ENCODE measurements at places on chromosomes 7 and 10.

GRCh38 chr10:80356563-80356988 is at the start of the genes DYDC1 and DYDC2:
TSS of gene DYDC1 (minus strand) at chr10:80356755. CDS start at chr10:80352601, 4,154 bp downstream.
TSS of gene DYDC2 (plus strand) at chr10:80356781. CDS start at chr10:80362444, 5,663 bp downstream.
- DNase-seq = peak; percentile 48

- no peak for DNase-seq
These were observed 33.4 kb upstream of the C1GALT1 start for GRCh38 chr7:7148798-7149481.

DNA sequence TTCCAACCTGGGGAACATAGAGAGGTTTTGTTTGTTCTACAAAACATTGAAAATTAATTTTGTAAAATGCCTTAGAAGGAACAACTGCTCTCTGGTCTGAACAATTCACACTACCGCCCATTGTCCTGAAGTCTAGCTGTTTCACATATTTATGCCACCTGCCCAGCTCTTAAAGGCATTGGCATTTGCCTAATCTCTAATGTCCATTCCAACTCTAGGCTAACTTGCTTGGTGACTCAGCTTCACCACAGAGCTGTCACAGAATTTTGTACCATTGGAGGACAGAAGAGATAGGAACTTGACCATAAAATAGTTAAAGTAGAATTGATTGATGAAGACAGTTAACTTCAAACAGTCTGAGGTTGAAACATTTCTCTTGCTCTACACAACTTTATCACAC is 53.5 kb upstream of the PPP1R17 start:
- peak; percentile 8 for DNase-seq

DNA sequence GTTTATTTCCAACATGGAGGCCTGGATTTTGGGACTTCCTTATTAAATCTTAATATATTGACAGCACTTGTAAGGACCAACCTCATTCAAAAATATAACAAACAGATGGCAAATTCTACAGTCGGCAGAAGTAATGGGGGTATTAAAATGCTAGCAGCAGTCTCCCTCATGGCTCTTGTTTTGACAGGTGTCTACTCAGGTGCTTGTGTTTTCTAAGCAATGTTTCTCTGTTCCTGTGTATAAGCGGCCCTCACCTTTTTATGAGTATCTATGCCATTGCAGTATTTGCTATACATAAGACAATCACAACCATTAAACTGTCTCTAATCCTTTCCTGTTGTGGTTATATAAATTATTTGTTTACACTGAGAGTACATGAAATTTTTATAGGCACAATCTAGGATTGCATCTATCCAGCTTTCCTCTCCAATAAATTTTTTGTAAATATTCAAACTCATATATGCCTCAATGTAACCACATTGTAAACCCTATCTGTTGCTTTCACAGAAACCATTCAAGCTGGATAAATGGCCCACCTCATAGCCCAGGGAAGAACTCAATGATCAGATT is 65.4 kb upstream of the LRRTM3 start:
- no peak for DNase-seq

GRCh38 chr10:97593421-97593820 is 3.9 kb downstream of the C10orf62 start:
- DNase-seq = no peak

DNA sequence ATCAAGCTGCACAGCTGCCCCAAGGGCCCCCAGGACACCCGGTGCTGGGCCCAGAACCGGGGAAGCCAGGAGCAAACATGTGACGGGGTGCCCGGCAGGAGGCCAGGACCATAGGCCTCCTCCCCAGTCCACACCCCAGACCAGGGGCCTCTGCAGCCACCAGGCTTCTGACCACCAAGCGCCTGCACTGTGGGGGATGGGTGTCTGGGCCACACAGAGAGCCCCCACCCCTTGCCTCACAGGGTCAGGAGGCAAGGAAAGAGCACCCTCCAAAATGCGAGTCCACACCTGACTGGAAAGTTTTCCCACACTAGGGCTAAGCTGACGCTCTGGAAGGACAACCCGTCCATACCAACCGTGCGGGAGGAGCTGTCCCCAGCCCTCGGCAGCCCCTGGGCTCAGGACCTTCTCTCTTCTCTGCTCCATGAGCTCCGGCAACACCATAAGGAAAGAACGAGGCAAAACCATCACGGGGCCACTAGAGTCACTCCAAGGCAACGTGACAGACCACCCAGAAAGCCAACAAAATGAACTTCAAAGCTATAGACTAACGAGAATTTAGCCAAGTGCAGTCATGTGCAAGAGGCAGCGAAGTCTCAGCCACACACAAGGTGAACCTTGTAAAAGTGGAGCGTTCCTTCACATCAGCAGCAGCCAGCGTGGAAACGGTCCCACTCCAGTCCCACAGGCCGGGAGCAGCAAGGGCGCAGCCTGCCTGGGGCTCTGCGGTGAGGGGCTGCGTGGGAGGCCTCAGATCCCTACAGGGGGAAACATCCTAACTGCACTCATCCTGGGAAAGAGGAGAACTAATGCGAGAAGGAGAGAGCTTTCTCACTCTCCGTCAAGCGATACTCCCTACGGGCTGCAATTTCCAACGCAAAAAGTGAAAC is 5.1 kb downstream of the STK32C start:
- no peak for DNase-seq

- no peak for DNase-seq
These were observed 64.0 kb downstream of the CLEC2L start for GRCh38 chr7:139587535-139587934.

DNA sequence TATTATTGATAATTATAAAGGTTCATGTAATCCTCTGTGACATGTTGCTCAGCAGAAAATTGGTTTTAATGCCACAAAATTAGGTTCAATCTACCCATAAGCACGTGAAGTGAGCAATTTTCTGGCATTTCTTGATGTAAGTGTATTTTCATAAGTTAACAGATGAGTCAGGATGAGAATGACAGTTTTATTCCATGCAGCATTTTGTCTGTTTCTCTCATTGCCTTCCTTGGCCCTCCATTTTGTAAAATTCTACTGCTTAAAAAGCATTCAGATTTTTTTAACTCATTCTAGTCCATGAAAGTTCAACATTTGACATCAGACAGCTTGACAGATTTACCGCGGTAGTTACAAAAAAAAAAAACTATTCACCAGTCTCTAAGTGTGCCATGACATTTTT is 4.0 kb upstream of the GFRA1 start:
- DNase-seq = no peak

GRCh38 chr7:85521108-85521694 is 334.3 kb upstream of the SEMA3D start:
- DNase-seq = no peak

Measured in M059J (cell line).